GM23248 (cell line): ENCODE measurements at places on chromosomes 5 and 9. TPM values are rescaled to one million over a fixed set of nuclear protein-coding genes. Genes with fewer than 3 reads are reported as not detected.

PCDHB7 gene
- total RNA-seq: 0.65 and 0.89 TPM in 2 replicates

HEMGN gene
- total RNA-seq: not detected in 2 replicates

NR2F1 gene
- 14.3 and 17.1 TPM in 2 replicates for total RNA-seq

PCDH1 gene
- total RNA-seq: 3.5 and 10.9 TPM in 2 replicates

GRM6 gene
- not detected in 2 replicates for total RNA-seq

SYNPO gene
- 6.1 and 7.7 TPM in 2 replicates for total RNA-seq

BHMT2 gene
- total RNA-seq: 4.4 and 15.9 TPM in 2 replicates

FAM174A gene
- 27.9 and 29.2 TPM in 2 replicates for total RNA-seq

HRH2 gene
- not detected in 2 replicates for total RNA-seq

RXFP3 gene
- not detected in 2 replicates for total RNA-seq

BSPRY gene
- total RNA-seq: not detected in 2 replicates

TAF11L5 gene
- total RNA-seq: not detected in 2 replicates

SLC6A18 gene
- total RNA-seq: not detected in 2 replicates

FOXD4L4 gene
- total RNA-seq: not detected in 2 replicates

BTNL8 gene
- total RNA-seq: not detected in 2 replicates

PCDHB3 gene
- 0.76 and 1.1 TPM in 2 replicates for total RNA-seq

CRHBP gene
- not detected in 2 replicates for total RNA-seq

PRRT1B gene
- total RNA-seq: not detected in 2 replicates

CEL gene
- total RNA-seq: 0.22 TPM in 1 of 2 replicates, not detected in the other

SLC6A19 gene
- not detected in 2 replicates for total RNA-seq

REEP2 gene
- total RNA-seq: 4.4 and 5.0 TPM in 2 replicates

CLTA gene
- 230 and 240 TPM in 2 replicates for total RNA-seq

SLC4A9 gene
- not detected in 2 replicates for total RNA-seq

SLC38A9 gene
- total RNA-seq: 23.8 and 43.6 TPM in 2 replicates

ANXA2R gene
- 0.13 and 1.2 TPM in 2 replicates for total RNA-seq

DAB2 gene
- 211 and 266 TPM in 2 replicates for total RNA-seq

EHMT1 gene
- 26.8 and 43.6 TPM in 2 replicates for total RNA-seq

PTGES gene
- 8.3 and 12.6 TPM in 2 replicates for total RNA-seq

ADGRD2 gene
- not detected in 2 replicates for total RNA-seq

CCIN gene
- 0.51 and 2.8 TPM in 2 replicates for total RNA-seq

OBP2B gene
- not detected in 2 replicates for total RNA-seq

SPATA31C1 gene
- not detected in 2 replicates for total RNA-seq

ELAVL2 gene
- not detected in 2 replicates for total RNA-seq

SV2C gene
- total RNA-seq: not detected in 2 replicates

CDKN2A gene
- 18.1 and 27.3 TPM in 2 replicates for total RNA-seq

GPR150 gene
- 1.1 TPM in 1 of 2 replicates, not detected in the other for total RNA-seq

HTR1A gene
- not detected in 2 replicates for total RNA-seq

CCDC192 gene
- not detected in 2 replicates for total RNA-seq

PCDHGB1 gene
- total RNA-seq: 0.25 and 0.86 TPM in 2 replicates

SIT1 gene
- not detected in 2 replicates for total RNA-seq

PLCXD3 gene
- total RNA-seq: 0.13 and 0.22 TPM in 2 replicates

FGFR4 gene
- not detected in 2 replicates for total RNA-seq

SLC34A1 gene
- not detected in 2 replicates for total RNA-seq

PAEP gene
- not detected in 2 replicates for total RNA-seq

PDGFRB gene
- total RNA-seq: 189 and 205 TPM in 2 replicates

IFNA13 gene
- total RNA-seq: not detected in 2 replicates

FRMPD1 gene
- total RNA-seq: not detected in 2 replicates

CDX1 gene
- not detected in 2 replicates for total RNA-seq

OR1J2 gene
- total RNA-seq: 0.22 TPM in 1 of 2 replicates, not detected in the other

CIZ1 gene
- 39.1 and 48.5 TPM in 2 replicates for total RNA-seq

LMBRD2 gene
- 14.5 and 28.2 TPM in 2 replicates for total RNA-seq

F12 gene
- 0.43 and 1.3 TPM in 2 replicates for total RNA-seq

DNAJC25 gene
- total RNA-seq: 14.4 and 15.0 TPM in 2 replicates

ANKRD33B gene
- total RNA-seq: 1.5 and 2.4 TPM in 2 replicates

CDC25C gene
- total RNA-seq: 4.5 and 5.9 TPM in 2 replicates
